Fibroblast of skin of scalp (primary cell): ENCODE measurements at places on chromosomes 5 and 9.

DNA sequence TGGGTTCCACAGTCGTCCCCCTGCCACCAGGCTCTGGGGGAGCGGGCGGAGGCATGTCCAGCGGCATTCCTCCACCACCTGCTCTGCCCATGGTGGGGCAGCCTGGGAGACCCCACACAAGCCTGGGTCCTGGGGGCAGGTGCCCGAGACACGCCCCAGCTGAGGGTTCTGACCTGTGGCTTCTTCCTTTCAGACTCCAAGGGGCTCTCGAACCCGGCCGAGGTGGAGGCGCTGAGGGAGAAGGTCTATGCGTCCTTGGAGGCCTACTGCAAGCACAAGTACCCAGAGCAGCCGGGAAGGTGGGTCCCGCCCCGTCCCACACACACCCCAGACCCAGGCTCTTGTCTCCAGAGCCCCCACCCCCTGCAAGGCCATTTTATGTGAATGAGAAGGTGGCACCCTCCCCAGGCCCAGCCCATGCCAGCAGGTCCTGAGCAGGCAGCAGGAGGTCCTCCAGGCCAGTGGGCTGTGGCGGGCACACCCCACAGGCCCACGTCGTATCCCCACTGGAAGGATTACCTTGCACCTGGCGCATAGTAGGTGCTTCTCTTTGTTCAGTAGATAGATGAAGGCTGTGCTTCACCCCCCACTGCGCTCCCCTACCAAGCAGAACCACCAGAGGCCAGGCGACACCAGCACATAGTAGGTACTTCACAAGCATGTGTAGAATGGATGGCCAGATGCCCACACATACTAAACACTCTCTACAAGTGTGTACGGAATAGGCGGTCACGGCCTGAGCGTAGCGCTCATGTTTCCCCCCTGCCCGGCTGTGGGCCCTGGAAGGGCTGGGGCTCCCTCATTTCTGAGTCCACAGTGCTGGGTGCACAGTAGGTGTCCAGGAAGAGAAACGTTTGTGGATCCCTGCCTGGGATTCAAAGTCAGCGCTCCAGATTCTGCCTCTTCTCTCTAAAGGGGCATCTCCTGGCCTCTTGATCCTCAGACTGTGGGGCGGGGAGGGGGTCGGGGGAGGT lies 107.9 kb downstream of the RXRA start:
- DNase-seq = no peak

GRCh38 chr9:24487250-24487861 lies 58.3 kb downstream of the IZUMO3 start:
- no peak for DNase-seq

- DNase-seq = no peak
Observed at GRCh38 chr5:1098986-1099597, 12.8 kb downstream of the SLC12A7 start.

GRCh38 chr5:75021219-75021618 lies 31.1 kb downstream of the GCNT4 start:
- DNase-seq = no peak

DNA sequence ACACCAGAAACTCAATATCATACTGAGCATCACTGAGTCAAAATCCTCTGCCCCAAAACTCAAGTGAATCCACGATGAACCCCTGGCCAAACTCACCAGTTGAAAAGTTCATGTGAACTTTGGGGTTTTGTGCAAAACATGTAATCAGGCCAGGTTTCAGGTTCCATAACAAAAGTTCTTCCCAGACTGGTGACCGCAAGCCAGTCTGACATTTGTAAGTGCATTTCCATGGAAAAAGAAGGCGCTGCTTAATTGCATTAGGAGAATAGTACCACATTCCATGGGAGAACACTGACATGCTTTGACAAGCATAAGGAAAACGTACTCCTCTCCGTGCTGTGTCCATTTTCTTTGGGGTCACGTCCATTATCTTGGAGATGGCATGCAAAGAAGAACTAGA lies 567.0 kb downstream of the BNC2 start:
- no peak for DNase-seq

DNA sequence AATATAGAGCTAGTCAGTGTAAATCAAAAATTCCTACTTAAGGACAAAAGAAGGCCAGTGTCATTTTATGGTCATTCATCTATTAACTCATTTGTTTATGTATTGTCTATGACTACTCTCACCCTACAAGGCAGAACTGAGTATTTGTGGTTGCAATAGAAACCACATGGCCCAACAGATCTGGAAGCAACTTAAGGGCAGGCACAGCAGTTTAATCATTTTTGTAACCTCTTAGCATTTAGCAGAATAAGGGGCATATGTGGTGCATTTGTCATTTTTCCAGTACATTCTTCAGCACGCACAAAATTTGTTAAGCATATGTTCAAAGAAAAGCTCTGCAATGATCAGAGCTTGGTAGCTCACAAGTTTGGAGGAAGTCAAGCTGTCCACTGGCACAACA lies 1.1 kb downstream of the FKBP15 start:
- peak; percentile 55 for DNase-seq

GRCh38 chr5:107340631-107341030 lies 330.1 kb downstream of the EFNA5 start:
- no peak for DNase-seq

DNA sequence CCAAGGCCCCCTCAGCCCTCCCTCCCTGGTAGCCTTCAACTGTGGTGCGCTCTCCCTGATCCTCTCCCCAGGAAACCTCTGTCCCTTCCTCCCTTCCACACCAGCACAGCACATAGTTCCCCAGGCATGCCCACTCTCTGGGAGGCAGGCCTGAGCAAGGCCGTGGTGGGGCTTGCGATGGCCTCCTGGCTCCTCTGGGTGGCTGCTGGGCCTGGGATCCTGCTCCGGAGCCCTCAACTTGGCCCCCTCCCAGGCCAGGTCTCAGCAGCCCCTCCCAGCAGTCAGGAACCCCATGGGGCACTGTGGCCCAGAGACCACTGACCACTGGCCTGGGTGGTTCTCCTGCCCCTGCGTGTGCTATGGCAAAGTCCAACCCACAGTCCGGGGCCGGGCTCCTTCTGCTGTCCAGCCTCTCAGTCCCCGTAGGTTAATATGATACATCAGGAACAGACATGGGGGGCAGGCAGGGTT lies 125.8 kb downstream of the ZNF354C start:
- no peak for DNase-seq

DNA sequence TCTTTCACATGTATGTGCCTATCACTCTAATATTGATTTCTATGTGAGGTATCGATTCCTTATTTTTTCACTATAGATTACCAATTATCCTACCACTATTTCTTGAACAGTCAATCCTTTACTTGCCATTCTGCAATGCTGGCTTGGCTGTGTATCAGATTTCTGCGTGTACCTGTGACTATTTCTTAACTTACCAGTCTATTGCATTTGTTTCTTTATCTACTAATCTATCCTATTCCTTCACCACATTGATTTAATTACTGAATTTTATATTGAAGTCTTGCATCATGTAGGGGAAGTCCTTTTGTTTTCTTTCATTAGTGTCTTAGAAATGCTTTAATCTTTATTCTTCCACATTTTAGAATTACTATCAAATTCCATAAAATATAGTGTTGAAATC lies 684.8 kb downstream of the LRRC70 start:
- DNase-seq = peak; percentile 20

GRCh38 chr9:131918481-131918880 lies 161.2 kb downstream of the MED27 start:
- peak; percentile 20 for DNase-seq

GRCh38 chr9:37775216-37775919 lies 9.5 kb downstream of the EXOSC3 start:
- no peak for DNase-seq

DNA sequence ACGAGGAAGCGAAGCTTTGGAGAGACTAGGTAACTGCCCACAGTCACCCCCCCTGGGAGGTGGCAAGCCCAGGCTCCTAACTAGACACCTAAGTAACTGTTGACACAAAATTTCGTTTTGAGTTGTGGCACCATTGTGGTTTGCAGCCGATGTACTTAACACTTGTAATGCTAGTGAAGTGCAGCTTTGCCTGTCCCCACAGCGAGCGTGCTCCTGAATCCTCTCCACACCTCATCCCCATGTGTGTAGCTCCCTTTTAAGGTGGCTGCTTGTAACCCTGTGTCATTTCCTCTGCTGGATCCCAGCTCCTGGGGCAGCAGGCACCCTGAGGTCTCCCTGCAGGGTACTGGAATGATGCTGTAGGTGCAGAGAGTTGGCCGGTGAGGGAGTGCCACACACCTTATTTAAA lies 114.9 kb downstream of the TRIO start:
- no peak for DNase-seq

DNA sequence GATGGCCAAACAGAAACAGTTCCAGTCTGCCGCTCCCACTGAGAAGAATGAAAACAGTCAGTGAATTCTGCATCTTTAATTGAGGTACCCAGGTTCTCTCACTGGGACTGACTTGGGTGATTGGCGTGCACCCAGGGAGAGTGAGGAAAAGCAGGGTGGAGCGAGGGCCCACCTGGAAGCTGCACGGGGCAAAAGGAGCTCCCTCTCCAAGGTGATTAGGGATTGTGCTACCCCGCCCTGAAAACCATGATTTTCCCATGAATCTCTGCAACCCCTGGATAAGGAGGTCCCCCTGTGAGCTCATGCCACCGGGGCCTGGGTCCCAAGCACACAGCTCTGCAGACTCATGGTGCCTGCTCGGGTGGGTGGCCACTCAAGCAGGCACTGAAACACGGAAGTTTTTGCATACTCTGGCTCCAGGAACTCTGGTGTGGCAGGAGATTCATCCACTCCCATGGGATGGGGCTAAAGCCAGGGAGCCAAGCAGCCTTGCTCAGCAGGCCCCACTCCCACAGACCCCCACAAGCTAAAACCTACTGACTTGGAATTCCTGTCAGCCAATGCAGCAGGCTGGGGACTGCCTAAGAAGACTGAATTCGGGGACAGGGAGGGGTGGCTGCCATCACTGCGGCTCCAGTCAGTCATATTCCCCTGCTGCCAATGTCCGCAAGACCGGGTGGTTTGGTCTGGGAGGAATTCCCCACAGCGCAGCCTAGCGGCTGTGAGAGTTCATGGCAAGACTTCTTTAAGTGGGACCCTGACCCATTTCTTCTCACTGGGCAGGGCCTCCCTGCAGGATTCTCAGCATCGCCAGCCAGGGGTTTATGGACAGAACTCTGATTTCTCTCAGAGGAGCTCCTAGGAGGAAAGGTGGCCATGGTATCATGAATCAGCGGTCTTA lies 652.2 kb upstream of the RGMB start:
- no peak for DNase-seq

- DNase-seq = peak; percentile 92
Observed at GRCh38 chr9:94933511-94933828, 207.0 kb downstream of the AOPEP start.

DNA sequence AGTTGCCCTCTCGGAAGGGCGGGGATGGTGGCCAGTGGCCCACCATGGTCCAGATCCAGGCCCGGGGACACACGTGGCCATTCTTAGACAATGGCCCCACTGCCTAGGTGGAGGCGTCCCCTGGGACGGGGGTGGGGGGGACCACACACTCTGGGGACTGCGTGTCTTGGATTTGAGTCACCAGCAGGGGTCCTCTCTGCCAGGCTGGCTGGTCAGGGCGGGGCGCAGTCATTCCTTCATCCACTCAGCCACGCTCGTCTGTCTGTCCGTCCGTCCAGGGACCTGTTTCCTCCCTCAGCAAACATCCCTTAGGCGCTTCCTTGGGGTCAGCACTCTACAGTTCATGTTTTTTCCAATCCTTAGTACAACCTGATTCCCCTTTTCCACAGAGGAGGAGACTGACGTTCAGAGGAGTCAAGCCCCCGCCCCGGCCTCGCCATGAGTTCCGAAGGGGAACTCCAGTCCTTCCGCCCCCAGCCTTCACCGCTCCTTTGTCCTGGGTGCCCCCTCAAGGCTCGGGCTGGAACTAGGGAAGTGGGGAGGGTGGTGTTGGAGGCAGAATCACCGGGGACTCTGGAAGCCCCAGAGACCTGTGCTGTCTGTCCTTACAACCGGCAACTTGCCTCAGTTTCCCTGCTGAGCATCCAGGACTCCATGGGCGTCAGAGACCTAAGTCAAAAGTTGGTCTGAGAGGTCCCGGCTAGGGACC lies 276.6 kb upstream of the MVB12B start:
- no peak for DNase-seq

- DNase-seq = no peak
Observed at GRCh38 chr5:37494756-37495155, 115.6 kb downstream of the WDR70 start.

- DNase-seq = no peak
Observed at GRCh38 chr9:78463750-78464149, 166.8 kb downstream of the PSAT1 start.

GRCh38 chr5:142717582-142718215 lies 31.8 kb upstream of the FGF1 start:
- DNase-seq = peak; percentile 77

DNA sequence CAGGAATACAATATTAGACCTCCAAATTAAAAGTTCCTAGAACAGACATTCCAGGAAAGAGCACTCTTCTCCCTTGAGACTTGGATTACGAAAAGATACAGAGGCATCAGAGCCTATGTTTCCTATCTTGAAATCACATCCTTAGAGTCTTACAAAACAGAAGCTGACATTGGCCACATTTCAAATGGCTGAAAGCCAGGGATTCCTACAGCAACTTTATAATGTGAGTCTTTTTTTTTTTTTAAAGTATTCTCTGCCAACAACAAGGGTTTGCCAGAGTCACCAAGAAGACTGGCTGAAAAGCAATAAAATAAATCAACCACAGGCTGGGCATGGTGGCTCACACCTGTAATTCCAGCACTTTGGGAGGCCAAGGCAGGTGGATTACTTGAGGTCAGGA lies 63.1 kb downstream of the TRPM6 start:
- DNase-seq = peak; percentile 69

DNA sequence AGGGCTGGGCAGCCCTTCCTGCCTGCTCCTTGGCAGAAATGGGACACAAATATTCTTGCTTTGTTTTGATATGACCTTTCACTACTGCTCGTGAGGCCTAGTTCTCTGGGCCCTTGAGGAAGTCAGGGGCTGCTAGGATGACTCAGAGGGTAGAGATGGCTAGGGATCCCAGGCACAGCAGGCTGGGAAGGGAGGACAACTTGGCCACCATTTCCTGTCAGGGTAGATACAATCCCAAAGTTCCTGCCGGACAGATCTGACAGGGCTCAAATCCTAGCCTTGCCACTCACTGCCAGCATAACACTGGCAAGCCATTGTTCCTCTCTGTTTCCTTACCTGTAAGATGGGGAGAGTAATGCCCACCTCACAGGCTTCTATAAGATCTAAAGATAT lies 31.7 kb upstream of the MEIKIN start:
- DNase-seq = no peak

GRCh38 chr5:1009359-1010180 lies 968 bp downstream of the NKD2 start:
- DNase-seq = no peak

GRCh38 chr9:82499337-82499736 lies 510.8 kb downstream of the SPATA31D1 start:
- no peak for DNase-seq
